ENCODE measurements at places on chromosomes 5 and 9. TPM values are rescaled to one million over a fixed set of nuclear protein-coding genes. Genes with fewer than 3 reads are reported as not detected.

SLCO6A1 gene
- 0.51 TPM for total RNA-seq

DNA sequence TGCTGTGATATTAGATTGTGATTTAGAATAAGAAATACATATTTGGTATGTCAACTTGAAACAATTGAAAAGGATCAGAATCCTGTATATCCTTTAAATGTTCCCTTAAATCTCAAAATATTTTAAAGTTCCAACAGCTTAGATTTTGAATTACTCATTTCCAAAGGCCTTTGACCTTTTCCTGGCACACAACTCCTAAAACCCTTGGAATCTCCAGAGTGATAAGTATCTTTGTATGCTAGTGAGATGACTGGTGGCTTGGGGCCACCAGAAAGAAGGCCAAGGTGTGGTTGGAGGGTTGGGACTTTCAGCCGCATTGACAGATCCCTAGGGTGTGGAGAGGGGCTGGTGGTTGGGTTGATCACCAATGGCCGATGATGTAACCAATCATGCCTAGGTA lies 104.7 kb downstream of the YIPF5 start:
- no peak for DNase-seq
- no peak overlapping the region for H3K4me3 ChIP-seq
- H3K4me1 ChIP-seq = no peaks in the 10 kb centered on the region
- H3K27me3 ChIP-seq = no peaks in the 10 kb centered on the region
- H3K36me3 ChIP-seq = no peaks in the 10 kb centered on the region

DNA sequence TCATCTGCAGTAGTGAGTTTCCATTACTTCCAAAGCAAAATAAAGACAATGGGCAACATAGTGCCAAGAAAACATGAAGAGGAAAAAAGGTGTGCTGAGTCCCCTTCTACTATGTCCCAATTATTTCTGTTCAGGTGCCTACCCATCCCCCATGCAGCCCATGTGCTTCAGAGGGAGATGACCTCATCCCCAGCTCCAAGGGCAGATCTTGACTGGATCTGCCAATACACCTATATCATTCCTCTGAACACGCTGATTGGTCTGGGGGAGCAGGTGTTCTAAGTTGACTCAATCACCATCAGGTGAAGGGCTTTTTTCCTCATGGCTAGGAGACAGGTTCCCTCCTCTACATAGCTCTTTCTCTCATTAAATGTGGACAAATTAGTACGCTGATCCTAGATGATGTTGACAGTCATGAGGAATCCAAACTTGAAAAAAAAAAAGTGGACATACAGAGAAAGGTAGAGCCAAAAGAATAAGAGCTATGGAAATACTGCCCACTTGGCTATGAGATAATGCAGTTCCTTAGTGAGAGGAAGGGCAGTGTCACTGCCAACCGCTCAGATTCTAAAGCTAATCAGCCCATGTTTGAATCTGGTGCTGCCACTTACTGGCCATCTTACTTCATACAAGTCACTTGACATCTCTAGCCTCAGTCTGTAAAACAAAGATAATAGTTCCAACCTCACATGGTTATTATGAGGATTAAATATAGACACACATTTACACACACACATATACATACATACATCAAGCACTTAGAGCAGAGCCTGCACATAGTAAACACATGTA lies 23.1 kb downstream of the PRELID2 start:
- H3K4me3 ChIP-seq = no peak overlapping the region
- H3K27ac ChIP-seq = no peak overlapping the region
- H3K4me1 ChIP-seq = no peaks in the 10 kb centered on the region
- H3K27me3 ChIP-seq = no peaks in the 10 kb centered on the region
- H3K36me3 ChIP-seq = no peaks in the 10 kb centered on the region

TLE1 gene
- 79.4 TPM for total RNA-seq

GRCh38 chr5:151966046-151966445 lies 41.4 kb upstream of the GLRA1 start:
- no peaks in the 10 kb centered on the region for H3K36me3 ChIP-seq
- no peak overlapping the region for H3K4me3 ChIP-seq
- no peaks in the 10 kb centered on the region for H3K4me1 ChIP-seq
- peaks cover 4% of the 10 kb centered on the region for H3K27me3 ChIP-seq
- DNase-seq = no peak

- no peak overlapping the region for H3K27ac ChIP-seq
- H3K36me3 ChIP-seq = peaks cover 10% of the 10 kb centered on the region
- no peak for DNase-seq
- no peak overlapping the region for H3K4me3 ChIP-seq
- peaks cover 3% of the 10 kb centered on the region for H3K27me3 ChIP-seq
- no peaks in the 10 kb centered on the region for H3K4me1 ChIP-seq
Observed at GRCh38 chr5:168770996-168771395, 191.8 kb upstream of the PANK3 start.

GRCh38 chr5:172452398-172453205 lies 1.7 kb downstream of the SH3PXD2B start:
- no peaks in the 10 kb centered on the region for H3K36me3 ChIP-seq
- peaks cover 27% of the 10 kb centered on the region for H3K27me3 ChIP-seq
- DNase-seq = no peak
- peak overlapping the region; percentile 95 for H3K27ac ChIP-seq
- peak overlapping the region; percentile 93 for H3K4me3 ChIP-seq
- H3K4me1 ChIP-seq = peaks cover 32% of the 10 kb centered on the region

DNA sequence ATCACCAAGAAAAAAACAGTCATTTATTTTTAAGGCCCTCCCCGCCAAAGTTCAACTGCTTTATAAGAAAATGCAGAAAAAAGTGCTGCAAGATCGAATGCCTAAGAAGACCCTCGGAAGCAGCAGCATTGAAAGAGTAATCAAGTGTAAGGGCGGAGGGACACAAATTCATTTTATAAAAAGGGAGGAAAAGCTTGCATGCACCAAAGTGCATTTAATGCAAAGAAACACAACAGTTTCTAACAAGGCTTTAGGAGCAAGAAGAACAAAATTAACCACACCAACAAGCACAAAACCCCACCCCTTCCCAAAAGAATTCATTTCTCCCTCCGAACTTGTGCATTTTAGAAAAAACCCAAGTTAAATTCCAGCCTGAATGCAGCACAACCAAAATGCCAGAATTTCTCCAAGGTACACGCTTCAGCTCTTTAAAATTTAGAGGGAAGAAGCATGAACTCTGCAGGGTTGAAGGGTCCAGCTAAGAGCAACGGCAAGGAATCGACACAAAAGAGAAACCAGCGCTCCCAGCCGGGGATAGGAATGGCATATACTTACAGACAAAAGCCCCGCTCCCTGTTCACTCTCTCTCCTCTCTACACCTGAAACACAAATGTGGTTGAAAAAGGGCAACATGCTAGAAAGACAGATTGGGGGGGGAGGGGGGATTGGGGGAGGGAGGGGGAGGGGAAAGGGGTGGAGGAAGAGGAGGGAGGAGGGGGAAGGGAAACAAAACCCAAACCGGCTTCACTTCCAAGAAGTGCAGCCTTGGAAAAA lies at the start of gene NREP:
Gene NREP, minus strand, starts transcription at position 614 of the 774 bp plus-strand sequence. CDS start 1,422 bp downstream, outside the sequence.
- DNase-seq = peak; percentile 36
- peaks cover 29% of the 10 kb centered on the region for H3K4me1 ChIP-seq
- peak within 1 kb of the TSS; percentile 98 for H3K4me3 ChIP-seq
- peak within 1 kb of the TSS; percentile 92 for H3K27ac ChIP-seq
- peaks cover 9% of the 10 kb centered on the region for H3K36me3 ChIP-seq
- H3K27me3 ChIP-seq = peaks cover 8% of the 10 kb centered on the region

DNA sequence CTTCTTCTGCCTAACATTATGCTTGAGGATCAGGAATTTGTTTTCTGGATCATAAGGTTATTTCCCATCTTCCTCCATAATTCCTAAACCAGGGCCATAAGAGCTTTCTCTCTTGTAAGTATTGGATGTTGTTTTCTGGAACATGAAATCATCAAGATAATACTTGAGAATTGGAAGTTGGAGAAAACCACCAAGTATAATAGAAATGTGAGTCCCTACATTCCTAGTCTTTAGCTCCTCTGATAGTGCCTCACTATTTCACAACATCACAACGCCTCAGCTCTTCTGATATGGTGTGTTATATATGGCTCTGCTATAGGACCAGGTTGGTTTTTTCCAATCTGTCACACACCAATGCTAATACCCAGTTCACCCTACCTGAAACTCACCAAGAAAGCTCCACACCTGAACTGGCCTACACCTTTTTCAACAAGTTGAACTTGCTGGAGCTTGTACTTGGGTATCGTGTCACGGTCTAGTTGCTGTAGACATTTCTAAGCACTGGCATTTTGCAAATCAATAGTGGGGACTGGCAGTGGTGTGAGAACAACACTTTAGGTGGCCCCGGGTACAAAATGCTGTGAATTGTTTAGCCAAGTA lies 141.1 kb downstream of the ACTBL2 start:
- H3K27me3 ChIP-seq = no peaks in the 10 kb centered on the region
- H3K4me1 ChIP-seq = no peaks in the 10 kb centered on the region
- H3K36me3 ChIP-seq = no peaks in the 10 kb centered on the region
- H3K4me3 ChIP-seq = no peak overlapping the region
- no peak for DNase-seq
- H3K27ac ChIP-seq = no peak overlapping the region

NMUR2 gene
- not detected for total RNA-seq

DNA sequence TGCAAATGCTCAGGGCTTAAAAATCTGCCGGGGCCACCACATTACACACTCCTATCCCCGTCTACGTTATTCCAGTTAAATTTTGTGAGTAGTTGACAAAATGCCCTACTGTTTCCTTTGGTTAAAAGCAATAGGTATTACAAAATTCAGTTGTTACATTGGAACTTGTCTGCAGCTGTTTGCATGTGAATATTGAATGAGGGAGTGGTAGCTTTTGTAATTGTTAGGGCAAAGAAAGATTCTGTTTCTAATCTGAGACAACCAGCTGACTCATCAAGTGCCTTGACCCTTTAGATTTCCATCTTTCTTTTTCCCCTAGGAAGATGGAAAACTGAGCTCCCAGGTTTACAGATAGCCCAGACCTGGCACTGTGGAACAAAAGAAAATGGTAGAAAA lies 30.2 kb downstream of the MAML1 start:
- peaks cover 16% of the 10 kb centered on the region for H3K36me3 ChIP-seq
- DNase-seq = no peak
- H3K4me1 ChIP-seq = peaks cover 38% of the 10 kb centered on the region
- H3K27me3 ChIP-seq = peaks cover under 1% of the 10 kb centered on the region
- H3K27ac ChIP-seq = no peak overlapping the region
- H3K4me3 ChIP-seq = no peak overlapping the region

Data from endothelial cell (in vitro differentiated cells).